ENCODE measurements at places on chromosomes 1 and 21.

- no peak for ATAC-seq
These were observed 27.6 kb upstream of the SLC16A1 start for GRCh38 chr1:112983537-112984131.

- ATAC-seq: no peak
These were observed 7.9 kb upstream of the NT5C1A start for GRCh38 chr1:39679821-39680220.

GRCh38 chr1:14921057-14921456 is 232.5 kb upstream of the TMEM51 start:
- ATAC-seq: no peak

DNA sequence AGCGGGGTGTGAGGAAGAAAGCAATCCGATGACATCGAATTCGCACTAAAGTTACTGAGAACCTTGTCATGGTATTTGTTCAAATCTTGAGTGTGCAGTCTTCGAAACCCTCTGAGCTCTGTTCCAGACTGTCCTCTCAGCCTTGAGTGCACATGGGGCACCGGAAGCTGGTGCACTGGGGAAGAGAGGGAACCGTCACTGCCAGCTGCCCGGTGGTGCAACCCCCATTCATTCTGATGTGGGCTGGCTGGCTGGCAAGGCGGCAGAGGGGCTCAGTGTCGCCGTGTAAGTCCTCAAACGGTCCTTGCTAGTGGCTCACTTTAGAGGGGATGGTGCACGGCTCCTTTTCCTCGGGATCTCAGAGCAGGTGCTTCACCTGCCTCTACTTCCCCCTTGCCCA is 137.4 kb downstream of the KIF26B start:
- no peak for ATAC-seq

GRCh38 chr1:193766329-193766728 is 579.9 kb upstream of the B3GALT2 start:
- no peak for ATAC-seq

- no peak for ATAC-seq
These were observed 27.1 kb downstream of the FAM20B start for GRCh38 chr1:179052776-179053175.

DNA sequence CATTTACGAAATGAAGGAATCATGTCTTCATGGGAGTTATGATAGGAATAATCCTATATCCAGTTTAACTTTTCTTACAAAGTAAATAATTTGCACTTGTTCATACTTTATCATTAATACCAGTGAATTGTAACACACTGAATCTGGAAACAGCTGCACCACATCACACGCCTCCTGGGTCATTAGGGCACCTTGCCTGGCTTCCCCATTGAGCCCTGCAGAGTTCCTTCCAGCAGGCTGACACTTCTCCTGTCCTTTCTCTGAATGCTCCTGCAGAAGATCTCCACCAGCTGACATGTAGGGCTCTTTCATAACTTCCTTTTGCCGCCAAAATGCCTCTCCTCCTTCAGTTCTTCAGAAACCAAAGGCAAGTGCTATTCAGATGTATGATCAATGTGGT is 201.1 kb downstream of the DAB1 start:
- ATAC-seq: no peak

DNA sequence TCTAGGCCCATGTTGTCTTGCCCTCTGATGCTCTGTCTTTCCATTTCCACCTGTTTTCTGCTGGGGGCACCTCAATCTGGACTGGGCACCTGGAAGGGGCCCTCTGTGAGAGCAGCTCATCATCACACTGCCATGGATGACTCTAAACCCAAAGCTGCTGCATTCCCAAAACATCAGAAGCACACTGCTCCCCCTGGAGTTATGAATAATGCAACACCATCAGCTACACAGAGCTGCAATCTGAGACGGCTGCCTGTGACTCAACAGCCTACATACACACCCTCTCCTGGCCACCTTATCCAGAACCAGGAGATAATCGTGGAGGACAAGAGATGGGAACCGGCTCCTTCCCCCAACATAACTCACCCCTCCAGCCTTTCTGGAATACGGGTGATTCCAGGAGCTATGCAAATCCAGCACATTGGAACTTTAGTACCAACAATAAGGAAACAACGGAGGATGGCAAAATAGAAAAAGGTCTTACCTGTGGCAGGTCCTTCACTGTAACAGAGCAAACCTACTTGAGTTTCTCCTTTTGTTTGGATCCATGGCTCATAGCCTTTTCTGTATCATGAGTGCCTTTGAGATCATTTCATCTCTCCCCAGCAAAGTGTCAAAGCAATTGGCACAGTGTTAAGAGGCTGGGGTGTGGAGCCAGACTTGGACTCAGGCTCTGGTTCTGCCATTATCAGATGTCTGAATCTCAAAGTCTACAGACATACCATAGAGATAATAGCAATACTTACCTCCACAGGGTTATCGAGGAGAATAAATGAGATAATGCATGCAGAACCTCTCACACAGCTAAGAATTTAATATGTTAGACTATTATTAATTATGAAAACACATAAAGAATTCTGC is 29.3 kb downstream of the AK2 start:
- ATAC-seq: peak; percentile 82

DNA sequence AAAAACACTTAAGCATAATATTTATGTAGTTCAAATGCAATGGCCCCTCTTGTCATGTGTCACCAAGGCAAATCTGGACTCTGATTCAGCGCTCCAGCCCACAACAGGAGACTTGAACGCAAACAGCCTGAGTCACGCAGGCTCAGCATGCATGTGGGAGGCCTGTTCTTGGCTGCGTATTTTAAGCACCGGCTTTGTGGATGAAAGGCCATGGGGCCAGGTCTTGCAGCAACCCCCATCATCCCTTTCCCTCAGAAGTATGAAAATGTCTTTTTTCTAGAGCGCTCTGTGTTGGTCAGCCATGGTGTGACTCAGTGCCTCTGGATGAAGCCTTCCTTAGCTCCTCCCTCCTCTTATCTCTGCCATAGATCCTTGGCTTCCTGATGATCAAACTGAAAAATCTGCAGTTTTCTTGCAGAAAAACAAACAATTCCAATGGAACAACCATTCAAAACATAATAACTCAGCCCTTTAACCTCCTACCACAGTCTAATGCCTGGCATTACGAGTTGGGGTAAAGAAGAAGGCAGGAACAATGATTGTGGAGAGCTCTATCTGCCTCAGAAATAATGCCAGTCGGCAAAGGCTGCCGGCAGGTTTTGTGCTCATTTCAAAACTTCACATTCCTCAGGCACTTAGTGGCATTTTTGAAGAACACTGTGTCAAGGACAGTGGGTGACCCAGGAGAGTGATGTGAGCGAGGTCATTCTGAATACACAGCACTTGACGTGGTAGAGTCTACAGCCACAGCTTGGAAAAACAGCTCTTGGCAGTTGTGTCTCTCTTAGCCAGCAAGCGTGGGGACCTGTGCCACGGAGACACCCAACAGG is 167.5 kb downstream of the CLIC6 start:
- peak; percentile 83 for ATAC-seq

- no peak for ATAC-seq
These were observed 5.0 kb downstream of the OR10J1 start for GRCh38 chr1:159444511-159444910.

GRCh38 chr1:40094466-40095110 is 2.5 kb downstream of the PPT1 start:
- ATAC-seq: no peak

DNA sequence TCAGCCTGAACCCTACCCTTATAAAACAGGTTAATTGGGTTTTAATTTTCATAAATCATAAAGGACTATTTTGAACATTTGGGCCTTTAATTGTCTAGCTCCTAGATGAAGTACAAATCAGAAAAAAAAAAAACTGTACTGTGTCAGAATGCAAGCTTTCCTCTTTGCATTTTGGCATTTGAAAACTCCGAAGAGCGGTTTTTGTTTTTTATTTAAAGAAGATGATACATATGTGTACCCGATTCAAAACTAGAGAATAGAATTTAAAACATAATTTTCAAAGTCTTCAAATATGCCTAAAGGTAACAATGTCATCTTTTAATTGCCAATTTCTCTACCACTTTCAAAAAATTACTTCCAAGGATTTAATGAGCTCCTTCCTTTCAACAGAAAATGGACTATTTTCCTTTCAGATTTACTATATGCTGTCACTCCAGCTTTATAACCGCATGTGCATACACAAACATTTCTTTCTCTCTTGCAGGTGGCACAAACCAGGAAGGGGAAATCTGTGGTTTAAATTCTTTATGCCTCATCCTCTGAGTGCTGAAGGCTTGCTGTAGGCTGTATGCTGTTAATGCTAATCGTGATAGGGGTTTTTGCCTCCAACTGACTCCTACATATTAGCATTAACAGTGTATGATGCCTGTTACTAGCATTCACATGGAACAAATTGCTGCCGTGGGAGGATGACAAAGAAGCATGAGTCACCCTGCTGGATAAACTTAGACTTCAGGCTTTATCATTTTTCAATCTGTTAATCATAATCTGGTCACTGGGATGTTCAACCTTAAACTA is 33.7 kb downstream of the MRPL39 start:
- no peak for ATAC-seq

GRCh38 chr1:225440380-225441221 is 12.8 kb upstream of the LBR start:
- no peak for ATAC-seq

- no peak for ATAC-seq
These were observed 632 bp upstream of the FALEC start for GRCh38 chr1:150514913-150515327.

DNA sequence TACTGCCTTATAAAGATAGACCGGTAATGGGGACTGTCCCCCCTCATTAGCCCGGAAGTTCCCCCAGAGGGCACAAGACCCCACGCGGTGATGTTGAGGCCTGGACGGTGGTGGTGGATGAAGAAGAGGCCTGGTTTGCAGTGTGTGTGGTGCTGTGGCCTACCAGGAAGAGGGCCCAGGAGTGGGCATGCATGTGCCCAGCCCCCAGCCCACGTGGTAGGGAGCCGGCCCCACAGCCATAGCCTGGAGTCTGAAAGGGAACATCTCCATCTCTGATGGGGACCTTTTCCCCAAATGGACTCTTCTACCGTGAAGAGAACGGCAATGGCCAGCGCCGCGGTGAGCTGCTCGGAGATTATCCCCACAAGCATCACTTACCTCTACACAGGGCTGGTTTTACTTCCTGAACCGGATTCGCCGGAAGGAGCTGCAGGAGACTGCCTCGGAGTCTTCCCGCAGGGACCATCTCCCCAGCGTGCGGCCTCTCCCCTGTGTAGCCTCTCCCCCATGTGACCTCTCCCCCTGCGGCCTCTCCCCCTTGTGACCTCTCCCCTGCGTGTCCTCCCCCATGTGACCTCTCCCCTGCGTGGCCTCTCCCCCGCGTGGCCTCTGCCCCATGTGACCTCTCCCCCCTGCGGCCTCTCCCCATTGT is 20.6 kb downstream of the RRP1 start:
- ATAC-seq: no peak

DNA sequence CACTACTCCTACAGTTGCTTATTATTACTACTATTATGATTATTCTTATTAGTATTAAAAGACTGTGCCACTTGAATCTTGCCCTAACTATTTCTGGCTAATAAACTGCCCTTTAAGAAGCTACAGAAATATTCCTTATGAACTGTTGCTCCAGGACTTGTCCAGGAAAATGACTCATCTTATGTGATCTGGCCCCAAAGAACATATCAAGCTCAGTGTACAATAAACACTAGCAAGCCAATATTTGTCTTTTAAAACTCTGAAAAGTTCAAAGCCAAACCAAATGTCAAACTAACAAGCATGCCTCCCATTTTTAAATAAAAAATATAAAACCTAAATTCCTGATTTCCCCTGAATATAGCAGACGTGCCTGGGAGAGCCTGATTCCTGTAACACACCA is 88.7 kb upstream of the SIM2 start:
- no peak for ATAC-seq

- ATAC-seq: no peak
These were observed 20.0 kb downstream of the SCYL3 start for GRCh38 chr1:169873582-169874199.

GRCh38 chr1:230228236-230228897 is 161.3 kb downstream of the GALNT2 start:
- no peak for ATAC-seq

GRCh38 chr21:44805226-44805625 is 3.6 kb upstream of the UBE2G2 start:
- no peak for ATAC-seq

GRCh38 chr1:88735909-88736308 is 51.8 kb downstream of the PKN2 start:
- no peak for ATAC-seq

DNA sequence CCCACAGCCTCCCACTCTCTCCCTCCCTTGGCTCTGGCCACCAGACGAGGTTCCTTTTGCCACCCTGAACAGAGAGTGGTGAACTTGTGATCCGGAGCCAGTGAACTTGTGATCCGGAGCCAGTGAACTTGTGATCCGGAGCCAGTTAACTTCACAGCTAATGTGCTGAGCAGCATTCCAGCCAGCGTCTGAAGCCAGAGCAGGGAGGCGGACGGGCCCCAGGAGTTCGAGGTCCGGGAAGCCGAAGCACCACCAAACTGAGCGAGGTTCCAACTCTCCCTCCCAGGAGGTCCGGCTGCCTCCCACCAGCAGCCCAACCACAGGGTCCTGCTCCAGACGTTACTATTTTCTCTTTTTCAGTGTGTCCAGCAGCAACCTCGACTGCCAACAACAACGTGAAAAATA is 85.8 kb downstream of the SYF2 start:
- ATAC-seq: no peak

GRCh38 chr1:59044535-59045121 is 252.3 kb upstream of the FGGY start:
- ATAC-seq: no peak

DNA sequence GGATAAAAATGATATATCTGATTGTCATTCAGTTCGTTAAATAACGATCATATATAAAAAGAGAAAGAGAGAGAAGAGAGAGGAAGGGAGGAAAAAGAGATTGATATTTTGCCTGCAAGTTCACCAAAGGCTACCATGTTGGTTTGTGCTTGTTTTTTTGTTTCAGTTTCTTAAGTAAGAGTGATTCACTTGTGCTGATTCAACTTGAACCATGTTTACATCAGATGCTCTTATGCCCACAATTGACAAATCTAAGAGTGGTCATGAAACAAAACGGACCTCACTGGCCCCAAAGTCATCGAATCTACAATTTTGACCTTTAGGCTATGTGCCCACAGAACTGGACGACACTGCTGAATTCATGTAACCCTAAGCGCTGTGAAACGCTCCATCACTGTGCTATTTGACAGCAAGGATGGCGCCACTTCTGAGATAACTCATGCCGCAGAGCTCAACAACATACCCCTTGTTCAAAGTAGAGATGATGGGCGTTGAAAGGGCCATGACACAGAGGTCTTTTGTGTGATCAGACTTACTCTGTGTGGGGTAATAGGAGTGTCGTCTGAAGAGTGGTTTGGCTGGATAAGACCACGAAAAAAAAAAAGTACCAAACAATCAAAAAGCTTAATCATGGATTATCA is 481.4 kb downstream of the SETD4 start:
- no peak for ATAC-seq

- ATAC-seq: no peak
These were observed 7.8 kb upstream of the P3R3URF start for GRCh38 chr1:46183926-46184557.

GRCh38 chr1:116814926-116815723 is 60.9 kb downstream of the CD2 start:
- no peak for ATAC-seq

GRCh38 chr1:214379236-214379970 is 98.4 kb downstream of the SMYD2 start:
- ATAC-seq: no peak

Measured in gastroesophageal sphincter (tissue), 4 donors.